Anterior cingulate cortex (tissue), 58 donors: ENCODE measurements at places on chromosomes 1 and 21.

DNA sequence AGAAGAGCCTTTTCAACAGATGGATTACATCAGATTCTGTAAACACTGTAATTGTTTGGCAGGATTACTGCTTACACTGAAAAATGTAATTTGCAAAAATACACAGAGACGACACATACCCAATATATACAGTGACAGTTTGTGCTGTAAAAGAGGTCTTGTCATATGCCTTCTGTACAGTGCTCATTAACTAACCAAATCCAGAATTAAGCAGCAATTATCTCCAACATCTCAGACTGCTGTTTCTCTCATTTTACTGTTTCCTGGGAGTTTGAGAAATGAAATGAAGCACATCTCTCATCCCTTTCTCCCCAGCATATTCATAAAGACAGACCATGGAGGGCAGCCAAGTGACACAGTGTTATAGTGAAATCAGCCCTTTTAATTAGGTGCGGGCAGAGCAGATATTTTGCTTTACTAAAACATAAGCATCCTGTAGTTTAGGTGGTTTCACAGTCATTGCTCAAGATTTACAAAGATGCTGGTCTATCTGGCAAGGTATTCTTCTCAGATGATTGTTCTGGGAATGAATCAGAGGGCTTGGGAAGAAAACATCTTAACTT lies 618.4 kb upstream of the USP24 start:
- DNase-seq = no peak

GRCh38 chr1:151005729-151006319 lies 878 bp downstream of the MINDY1 start:
- DNase-seq = no peak

DNA sequence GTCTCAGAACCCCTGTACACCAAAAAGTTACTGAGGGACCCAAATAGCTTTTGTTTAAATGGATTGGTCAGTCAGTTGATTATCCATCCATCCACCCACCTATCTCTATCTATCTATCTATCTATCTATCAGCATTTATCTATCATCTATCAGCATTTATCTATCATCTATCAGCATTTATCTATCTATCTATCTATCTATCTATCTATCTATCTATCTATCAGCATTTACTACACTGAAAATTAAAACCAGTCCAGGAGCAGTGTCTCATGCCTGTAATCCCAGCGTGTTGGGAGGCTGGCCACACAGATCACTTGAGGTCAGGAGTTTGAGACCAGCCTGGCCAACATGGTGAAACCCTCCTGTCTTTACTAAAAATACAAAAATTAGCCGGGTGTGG lies 47.1 kb downstream of the CLSTN1 start:
- no peak for DNase-seq

- DNase-seq = no peak
Observed at GRCh38 chr1:9960706-9961562, 17.7 kb downstream of the NMNAT1 start.

GRCh38 chr1:189496768-189497167 lies 980.9 kb downstream of the BRINP3 start:
- no peak for DNase-seq

DNA sequence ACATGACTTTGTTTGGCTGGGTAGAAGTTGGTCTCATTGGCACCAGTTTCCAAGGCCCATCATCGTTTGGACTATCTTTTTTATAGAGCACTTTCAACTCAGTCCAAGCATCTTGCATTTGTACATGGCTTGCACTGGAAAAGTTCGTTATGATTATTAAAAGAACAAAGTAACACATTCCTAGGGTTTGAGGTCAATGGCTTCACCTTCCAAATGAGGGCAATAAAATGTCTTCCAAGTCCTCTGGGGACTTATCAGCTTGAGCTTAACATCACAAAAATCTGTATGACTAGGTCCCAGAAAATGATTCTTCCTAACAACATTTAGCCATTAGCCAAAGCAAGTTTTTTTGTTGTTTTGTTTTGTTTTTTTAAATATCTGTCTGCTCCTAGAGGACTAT lies 610.8 kb downstream of the LMO4 start:
- no peak for DNase-seq

DNA sequence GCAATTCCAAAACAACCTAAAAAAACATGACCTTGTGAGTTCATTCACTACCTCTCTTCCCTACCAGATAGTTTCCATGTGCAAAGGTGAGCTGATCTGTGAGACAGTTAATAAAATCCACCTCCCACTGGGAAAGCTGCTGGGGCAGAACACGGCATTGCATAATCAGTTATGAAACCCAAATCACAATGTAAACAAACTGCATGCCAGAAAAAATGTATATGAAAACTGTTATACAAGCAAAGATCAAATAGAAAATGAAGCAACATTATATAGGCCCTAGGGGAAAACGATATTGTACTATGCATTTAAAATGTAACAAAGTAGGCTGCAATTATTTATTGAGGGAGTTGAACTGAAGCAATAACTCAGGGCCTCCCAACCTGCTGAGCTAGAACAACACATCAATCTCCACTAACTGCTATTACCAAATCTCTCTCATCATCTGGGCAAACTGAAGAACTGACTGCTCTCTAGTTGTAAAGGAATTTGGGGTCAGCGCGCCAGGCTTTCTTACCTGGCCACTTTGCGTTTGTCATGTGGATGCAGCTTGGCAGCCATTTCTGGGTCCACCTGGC lies 31.0 kb downstream of the TRIT1 start:
- no peak for DNase-seq

GRCh38 chr21:34640858-34641257 lies 25.9 kb upstream of the RCAN1 start:
- no peak for DNase-seq

- DNase-seq = no peak
Observed at GRCh38 chr1:3777078-3777547, 4.6 kb downstream of the SMIM1 start.

GRCh38 chr1:229138058-229138457 lies 132.9 kb upstream of the RAB4A start:
- DNase-seq = no peak

DNA sequence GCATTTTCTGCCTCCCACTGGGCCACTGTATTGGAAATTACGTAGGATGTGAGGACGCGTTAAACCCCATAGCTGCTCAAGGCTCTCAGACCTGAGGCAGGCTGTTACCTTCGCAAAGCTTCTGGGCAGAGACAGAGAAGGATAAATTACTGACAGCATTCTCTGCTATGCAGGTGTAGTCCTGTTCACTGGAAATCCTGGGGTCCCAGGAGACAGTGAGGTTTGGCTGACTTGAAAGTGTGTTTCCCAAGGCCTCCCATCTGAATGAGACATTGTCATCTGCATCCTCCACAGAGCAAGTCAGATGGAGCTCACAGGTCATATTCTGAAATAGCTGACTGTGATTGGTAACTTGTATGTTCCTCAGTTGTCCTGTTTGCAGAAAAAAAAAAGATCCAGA lies 32.0 kb downstream of the SLAMF6 start:
- DNase-seq = no peak

DNA sequence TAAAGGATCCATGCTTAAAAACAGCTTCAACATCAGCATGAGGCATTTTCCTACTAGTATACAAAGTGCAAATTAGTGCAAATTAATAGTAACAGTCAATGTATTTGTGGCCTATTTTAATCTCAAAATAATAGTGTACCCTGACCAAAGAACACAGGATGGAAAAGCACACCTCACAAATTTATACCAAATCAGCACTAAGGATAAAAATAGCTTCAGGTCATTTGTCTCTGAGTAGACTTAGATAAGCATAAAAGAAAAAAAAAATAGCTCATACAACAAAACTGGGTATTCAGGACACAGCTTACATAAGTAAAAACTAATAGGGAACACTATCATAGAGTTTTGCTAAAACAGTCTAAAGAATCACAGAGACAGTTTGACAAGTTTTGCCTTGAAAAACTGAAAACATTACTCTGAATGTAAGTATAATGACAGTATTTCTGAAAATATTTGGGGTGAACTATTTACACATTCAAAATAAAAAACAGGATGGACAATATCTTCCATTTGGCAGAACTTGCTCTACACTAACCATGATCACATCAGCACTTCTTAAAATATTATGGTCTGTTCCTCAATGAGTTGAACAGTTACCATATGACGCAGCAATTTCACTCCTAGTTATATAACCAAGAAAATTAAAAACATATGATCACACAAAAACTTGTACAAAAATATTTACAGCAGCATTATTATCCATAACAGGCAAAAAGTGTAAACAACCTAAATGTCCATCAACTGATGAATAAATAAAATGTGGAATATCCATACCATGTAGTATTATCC lies 46.3 kb downstream of the RNF115 start:
- no peak for DNase-seq

- no peak for DNase-seq
Observed at GRCh38 chr1:166354406-166354805, 187.6 kb upstream of the FAM78B start.

DNA sequence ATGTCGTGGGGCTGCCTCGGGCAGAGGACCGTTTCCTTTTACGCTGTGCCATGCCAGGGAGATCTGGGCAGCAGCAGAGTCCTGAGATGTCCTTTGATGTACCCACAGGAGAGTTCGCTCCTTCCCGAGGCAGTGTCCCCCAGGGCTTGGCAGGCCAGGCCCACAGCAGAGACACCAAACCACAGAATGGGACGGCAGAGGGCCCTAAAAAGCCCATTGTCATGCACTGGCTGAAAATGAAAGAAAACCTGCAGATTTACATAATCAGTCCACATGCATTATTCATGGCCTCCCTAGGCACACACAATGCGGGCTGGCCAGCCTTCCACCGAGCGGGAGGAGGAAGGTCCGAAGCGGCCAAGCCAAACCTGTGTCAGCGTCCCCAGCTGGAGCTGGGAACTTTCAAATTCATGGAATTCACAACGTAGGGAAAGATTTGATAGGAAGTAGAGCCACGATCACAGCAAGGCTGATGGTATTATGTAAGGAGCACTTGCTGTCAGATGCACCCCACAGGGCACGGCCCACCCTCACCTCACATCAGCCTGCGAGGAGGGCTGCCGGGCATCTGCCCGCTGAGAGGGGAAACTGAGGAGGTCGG lies 25.3 kb upstream of the EFHD2 start:
- peak; percentile 34 for DNase-seq

DNA sequence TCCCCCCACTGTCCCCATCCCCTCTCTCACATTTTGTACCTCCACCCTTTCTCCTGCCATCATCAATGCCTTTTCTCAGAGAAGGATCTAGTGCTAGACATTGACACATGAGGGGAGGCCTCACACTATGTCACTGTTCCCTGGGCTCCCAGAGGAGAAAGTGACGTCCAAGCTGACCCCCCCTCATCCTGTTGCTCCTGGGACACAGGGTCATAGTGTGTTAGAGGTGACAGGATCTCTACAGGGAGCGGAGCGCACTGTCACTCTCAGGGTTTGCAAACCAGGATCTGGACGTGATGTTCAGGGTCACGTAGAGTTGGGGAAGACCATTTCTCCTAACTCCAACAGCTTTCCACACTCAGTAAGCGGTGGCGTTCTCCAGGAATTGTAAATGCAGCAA lies 2.6 kb downstream of the NCMAP start:
- DNase-seq = no peak

GRCh38 chr1:99886841-99887240 lies 36.7 kb downstream of the AGL start:
- DNase-seq = no peak

DNA sequence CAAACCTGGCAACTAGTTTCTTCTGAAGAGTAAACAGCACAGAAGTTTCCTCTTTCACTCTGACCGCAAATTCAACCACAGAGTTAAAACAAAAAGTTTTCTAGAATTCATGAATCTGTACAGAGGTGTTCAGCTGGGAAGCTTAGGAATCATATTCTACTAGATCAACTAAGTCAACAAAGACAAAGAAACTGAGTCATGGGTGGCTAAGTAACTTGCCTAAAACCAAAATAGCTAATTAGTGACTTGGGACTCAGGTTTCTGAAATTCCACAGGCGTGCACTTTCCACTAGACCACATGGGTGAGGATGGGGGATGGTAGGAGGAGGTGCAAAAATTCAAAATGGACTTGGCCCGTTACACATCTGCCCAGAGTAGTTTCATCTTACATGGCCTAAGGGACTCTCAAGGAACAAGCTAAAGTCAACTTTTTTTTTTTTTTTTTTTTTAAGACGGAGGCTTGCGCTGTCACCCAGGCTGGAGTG lies 25.8 kb downstream of the PTPN14 start:
- no peak for DNase-seq

DNA sequence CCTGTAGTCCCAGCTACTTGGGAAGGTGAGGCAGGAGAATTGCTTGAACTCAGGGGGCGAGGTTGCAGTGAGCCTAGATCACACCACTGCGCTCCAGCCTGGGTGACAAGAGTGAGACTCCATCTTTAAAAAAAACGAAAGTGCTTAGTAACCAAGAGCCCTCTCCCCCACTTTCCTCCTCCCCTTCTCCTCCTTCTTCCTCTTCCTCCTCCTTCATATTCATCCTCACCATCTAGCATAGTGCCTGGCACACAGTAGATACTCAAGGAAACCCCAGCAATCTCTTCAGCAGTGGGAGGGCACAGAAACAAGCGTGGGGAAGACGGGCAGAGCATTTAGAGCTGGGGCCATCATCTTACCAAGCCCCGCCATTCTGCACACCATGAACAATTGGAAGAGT lies 119.4 kb upstream of the SLC45A1 start:
- no peak for DNase-seq

GRCh38 chr1:166164995-166165660 lies 1.7 kb downstream of the FAM78B start:
- no peak for DNase-seq

GRCh38 chr1:227712648-227713047 lies 22.5 kb downstream of the JMJD4 start:
- DNase-seq = no peak

GRCh38 chr1:41842993-41843755 lies 75.5 kb downstream of the HIVEP3 start:
- no peak for DNase-seq

- DNase-seq = no peak
Observed at GRCh38 chr1:65289449-65289848, 19.9 kb upstream of the DNAJC6 start.

- no peak for DNase-seq
Observed at GRCh38 chr1:56933606-56934005, 32.2 kb downstream of the C8B start.

GRCh38 chr1:95927061-95927460 lies 693.1 kb downstream of the RWDD3 start:
- no peak for DNase-seq

DNA sequence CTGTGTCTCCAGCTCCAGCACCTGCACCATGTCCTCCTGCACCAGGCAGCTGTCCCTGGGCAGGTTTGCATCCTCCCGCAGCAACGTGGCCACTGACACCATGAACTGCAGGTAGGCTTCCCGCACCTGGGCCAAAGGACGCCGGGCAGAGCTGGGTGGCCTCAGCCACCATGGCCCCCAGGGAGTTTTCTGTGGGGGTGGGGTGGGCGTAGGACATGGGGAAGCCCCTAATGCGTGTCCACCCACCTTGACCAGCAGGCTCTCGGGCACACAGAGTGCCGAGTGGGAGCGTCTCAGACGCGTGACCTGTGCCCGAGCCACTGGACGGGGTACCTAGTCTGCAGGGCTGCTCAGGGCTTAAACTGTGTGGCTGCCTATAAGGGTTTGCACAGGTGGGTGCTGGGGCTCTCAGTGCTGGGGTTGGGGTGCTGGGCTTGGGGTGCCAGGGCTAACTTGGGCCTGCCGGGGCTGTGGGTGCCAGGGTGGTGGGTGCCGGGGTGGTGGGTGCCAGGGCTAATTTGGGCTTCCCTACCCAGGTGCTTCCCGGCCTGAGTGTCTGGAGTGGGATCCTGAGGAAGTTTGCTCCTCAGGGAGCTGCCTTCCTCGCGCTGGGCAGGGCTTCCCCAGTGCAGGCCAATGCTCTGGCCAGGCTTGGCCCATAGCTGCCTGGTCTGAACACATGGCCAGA lies 17.7 kb downstream of the PRXL2B start:
- no peak for DNase-seq

- DNase-seq = no peak
Observed at GRCh38 chr1:110452330-110452729, 1.4 kb downstream of the PROK1 start.
